ENCODE measurements at places on chromosomes 1 and 21.

DNA sequence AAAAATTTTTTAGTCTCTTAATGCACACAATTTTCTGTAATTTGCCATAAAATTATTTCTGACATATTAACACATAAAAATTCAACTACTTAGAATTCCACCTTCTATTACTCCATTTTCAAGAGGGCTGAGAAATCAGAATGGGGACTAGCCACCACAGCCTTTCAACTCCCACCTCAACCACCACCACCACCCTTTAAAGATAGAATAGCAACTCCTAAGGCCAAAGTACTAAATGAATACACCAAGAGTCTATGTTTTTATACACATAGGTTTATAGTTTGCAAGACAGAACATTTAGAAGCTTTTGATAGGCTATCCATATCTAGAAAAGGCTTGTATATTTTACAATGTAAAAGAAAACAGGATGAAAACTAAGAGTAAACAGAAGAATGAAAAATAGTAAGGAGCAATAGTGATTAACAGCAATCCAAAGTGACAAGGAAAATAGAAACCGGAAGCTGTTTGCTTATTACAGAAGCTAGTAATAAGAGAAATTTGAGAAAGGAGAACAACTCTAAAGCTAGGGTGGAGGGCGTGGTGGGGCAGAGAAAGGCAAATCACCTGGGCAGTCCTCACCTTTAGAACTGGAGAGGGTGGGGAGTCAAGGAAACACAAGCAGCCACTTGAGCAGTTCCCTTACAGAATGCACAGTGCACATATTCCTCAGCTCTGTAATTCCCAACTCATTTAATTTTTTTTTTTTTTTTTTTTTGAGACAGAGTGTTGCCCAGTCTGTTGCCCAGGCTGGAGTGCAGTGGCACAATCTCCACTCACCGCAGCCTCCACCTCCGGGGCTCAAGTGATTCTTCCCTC, 27.7 kb downstream of the EPS15 start:
- no peak for DNase-seq

- DNase-seq, result no peak
Observed at GRCh38 chr1:202034683-202035462, 24.5 kb downstream of the ELF3 start.

GRCh38 chr1:54844564-54844963, 42.4 kb downstream of the DHCR24 start:
- DNase-seq, result no peak

DNA sequence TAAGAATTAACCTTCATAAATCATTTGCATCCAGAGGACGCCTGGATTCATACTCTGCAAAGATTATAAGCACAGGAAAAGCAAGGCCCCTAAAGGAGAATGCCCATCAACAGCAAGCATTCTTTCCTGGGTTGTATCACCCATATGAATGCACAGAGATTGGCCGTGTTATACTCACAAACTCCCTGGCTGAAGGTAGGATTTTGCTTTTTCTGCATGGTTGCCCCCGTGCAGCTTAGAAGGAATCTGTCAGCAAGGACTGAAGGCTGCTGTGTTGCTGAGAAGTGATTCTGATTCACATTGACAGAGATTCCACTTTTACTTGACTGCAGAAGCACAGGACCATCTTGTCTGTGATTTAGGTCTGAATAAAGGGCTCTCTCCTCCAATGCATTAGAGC, 283.0 kb downstream of the LRRIQ3 start:
- DNase-seq, result no peak

All from NCI-H187 treated with DMSO at 0.1 percent for 48 hours (cell line).